ENCODE measurements at places on chromosomes 2 and 18.

- DNase-seq, result no peak
Observed at GRCh38 chr2:176516051-176516602, 246.9 kb downstream of the MTX2 start.

DNA sequence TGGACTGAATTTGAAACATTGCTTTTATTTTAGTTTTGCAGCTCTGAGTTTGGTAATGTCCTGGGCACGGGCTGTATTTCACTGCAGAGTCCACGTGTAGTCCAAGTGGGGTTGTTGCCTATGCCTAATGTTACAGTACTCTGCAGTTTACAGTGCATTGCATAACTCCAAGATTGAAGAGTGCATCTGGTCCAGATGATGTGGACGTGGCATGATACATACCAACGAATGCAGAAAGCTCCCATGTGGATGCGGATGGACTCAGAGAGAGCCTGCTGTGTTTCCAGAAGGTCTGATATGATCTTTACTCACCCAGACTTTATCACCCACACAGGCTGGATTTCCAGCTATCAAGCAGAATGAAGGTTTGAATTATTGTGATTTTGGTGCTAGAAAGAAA lies 44.4 kb upstream of the CCDC68 start:
- no peak for DNase-seq

DNA sequence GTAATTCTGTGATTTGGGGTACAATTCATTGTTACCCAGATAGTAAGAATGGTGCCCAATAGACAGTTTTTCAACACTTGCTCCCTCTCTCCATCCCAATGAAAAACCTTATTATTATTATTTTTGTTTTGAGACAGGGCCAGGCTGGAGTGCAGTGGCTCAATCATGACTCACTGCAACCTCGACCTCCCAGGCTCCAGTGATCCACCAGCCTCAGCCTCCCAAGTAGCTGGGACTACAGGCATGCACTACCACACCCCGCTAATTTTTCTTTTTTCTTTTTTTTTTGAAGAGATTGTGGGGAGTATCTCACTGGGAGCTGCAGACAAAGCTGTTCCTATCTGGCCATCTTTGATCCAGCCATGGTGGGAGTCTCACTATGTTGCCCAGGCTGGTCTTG lies 7.2 kb downstream of the TGFA start:
- no peak for DNase-seq

- no peak for DNase-seq
Observed at GRCh38 chr2:176370467-176371171, 101.4 kb downstream of the MTX2 start.

- peak; percentile 89 for DNase-seq
Observed at GRCh38 chr2:131105156-131105949, at the start of gene PLEKHB2. PLEKHB2 (plus strand) TSS chr2:131105336; CDS start chr2:131120942, 15,606 bp downstream.

DNA sequence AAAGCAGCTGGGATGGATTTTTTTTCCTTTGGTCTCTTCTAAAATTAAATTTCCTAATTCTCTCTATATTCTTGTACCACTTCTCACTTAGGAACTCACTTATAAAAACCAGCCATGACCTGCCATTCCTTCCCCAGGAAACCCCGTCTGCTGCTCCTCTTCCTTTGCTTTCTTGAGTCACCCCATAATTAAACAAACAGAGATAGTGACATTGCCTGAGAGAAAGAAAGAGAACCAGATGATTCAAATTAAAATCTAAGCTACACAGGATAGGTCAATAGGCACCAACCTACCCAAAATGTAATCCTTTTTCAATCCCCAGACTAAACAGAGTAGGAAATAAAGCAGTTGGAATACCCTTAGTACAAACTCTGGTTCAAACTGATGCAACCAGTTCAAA lies 9.7 kb downstream of the STK39 start:
- DNase-seq, result no peak

DNA sequence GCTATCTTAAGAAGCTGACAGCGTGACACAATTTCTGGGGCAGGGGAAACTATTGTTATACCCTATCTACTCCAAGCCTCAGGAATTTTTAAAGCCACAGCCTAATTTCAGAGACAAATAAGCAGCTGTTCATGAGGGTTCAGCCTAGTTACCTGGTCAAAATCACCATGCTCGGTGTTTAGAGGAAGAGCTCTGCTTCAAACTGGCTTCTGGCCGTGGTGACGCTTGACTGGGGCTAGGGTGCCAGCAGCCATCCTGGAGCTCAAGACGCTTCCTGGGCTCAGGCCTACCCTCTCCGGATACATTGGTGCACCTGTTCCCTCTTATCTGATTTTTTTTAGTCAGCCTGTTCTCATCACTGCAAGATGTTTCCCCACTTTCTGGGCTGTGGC lies 41.7 kb downstream of the FRZB start:
- no peak for DNase-seq

- DNase-seq, result no peak
Observed at GRCh38 chr2:223319601-223320000, 267.6 kb downstream of the KCNE4 start.

GRCh38 chr2:45935791-45936622 lies 284.5 kb downstream of the PRKCE start:
- no peak for DNase-seq

GRCh38 chr2:201234663-201235135 lies 25.6 kb upstream of the CASP8 start:
- no peak for DNase-seq

DNA sequence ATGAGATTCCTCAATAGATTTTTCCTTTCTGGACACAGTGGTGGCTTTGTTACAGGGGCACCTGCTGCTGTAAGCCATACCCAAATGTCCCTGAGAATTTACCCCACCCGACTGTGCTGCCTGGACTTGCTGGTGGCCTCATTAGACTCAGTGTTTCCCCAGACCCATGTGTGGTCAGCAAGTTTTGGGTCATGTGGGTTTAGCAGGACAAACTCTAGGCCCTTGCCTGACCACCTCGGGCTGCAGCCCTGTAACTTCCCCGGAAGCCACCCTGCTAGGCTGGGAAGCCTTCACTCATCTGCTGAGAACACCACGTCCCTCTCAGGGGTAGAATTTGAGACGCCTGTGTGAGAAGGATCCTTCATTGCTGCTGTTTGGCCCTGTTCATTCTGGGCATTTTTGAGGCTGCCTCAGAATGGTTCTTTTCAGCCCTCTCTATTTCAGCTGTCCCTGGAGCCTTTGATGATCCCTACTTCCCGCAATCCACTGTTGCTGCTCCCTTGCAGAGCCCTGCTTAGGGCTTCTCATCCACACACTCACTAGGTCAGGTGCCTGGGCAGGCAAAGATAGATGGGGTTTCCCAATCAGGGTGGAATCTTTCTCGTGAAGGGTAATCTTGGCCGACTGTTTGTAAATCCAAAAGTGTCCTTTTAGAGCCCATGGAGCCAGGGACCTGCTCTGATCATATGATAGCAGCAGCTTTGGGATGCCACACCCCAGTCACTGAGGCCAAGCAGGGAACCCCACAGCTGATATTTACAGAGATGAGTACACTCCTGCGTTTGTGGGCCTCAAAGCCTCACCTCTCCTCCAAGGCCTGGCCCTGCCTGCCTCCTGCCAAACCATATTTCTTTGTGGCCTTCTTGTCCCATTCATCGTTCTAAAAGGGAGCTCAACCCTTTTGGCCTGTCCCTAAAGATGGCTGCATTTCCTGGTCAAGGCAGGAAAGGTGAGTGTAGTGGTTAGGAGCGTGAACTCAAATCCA lies 6.7 kb downstream of the EHD3 start:
- DNase-seq, result no peak

DNA sequence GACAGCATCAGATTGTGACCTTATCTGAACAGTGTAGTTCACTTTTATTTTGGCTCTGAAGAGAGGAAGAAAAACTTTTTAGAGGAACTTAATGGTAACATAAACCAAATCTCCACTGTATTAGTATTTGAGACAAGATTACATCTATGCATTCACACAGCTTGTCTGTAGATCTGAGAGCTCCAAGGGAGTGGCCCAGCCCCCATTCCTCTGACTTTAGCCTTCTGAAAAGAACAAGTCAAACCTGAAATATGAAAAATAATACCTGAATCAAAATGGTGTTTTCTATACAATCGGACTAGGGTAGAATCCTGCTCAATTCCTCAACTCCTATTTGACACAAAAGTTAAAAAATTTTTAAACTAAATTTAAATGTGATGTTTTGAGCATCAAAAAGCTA lies 23.1 kb downstream of the STARD7 start:
- no peak for DNase-seq

DNA sequence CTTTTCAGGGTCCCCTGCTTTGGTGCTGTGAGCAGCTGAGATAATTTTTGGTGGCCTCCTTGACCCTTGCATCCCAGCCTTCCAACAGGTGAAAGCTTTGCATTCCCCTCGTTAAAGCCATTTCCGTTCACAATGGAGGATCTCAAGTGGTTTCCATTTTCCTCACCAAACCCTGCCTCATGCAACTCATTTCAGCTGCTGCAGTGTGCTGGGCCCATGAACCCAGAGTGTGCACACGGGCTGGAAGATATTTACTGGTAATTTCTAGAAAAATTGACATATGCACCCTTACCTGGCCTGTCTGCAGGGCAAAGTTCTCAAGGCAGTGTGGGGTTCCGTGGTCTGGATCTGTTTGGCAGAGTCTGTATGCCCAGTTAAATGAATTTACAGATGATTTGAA lies 246.8 kb upstream of the HS6ST1 start:
- DNase-seq, result no peak
